Activated CD4-positive, alpha-beta T cell treated with anti-CD3 and anti-CD28 coated beads for 24 hours (primary cell): ENCODE measurements at places on chromosomes 7 and 10.

DNA sequence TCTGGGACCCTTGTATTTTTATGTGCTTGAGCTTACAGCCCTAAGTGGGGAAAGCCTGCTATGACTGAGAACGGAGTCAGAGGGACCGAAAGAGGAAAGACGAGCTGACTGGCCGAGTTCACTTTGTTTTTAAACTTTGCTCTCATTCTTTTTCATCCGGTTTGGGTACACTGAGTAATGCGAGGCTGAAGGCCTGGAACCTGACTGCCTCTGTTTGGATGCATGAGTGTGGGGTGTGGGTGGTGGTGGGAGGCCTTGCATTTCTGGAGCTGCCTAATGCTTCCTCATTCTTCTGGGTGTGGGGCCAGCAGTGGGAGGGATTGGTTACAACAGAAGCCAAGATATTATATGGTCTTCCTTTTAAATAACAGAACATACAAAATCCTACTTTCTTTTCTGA, 155.5 kb downstream of the BUB3 start:
- no peak for DNase-seq

DNA sequence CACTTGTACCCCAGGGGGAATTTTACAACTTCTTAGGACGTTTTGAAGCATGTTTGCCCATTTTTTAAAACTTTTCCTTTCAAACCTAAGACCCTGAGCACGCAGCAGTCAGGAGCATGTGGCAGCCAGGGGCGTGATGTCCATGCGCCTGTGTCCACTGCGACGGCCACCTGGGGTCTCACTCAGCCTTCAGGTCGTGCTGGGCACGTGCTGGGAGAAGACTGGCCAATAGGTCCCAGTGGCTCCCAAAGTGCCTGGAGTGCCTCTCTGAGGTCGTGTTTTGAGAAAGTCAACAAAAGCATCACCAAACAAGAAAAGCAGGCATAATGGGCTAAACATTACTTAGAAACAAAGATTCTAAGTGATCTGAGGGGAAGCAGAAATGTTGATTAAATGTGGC, 14.8 kb downstream of the LRRC27 start:
- no peak for DNase-seq

DNA sequence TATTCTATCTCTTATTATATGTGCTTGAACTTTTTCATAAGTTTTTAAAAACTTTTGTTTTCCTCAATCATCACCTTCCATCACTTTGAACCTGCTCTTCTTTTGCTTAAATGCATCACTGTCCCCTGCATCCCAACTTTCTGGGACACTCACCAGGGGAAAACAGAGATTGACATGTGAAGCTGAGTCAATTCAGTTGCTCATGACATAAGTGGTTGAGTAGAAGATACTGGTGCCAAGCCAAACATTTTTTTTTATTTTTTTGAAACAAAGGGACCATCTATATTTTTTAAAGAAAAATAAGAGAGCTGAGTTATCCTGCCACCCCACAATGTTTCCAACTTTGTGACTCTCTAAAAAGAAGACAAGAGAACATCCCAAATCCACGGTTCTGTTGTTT, 61.8 kb upstream of the AHR start:
- DNase-seq, result no peak

GRCh38 chr7:6461946-6462550, 14.3 kb upstream of the DAGLB start:
- DNase-seq, result no peak

- DNase-seq, result no peak
These were observed 2.1 kb downstream of the MACC1 start for GRCh38 chr7:20214921-20215669.

DNA sequence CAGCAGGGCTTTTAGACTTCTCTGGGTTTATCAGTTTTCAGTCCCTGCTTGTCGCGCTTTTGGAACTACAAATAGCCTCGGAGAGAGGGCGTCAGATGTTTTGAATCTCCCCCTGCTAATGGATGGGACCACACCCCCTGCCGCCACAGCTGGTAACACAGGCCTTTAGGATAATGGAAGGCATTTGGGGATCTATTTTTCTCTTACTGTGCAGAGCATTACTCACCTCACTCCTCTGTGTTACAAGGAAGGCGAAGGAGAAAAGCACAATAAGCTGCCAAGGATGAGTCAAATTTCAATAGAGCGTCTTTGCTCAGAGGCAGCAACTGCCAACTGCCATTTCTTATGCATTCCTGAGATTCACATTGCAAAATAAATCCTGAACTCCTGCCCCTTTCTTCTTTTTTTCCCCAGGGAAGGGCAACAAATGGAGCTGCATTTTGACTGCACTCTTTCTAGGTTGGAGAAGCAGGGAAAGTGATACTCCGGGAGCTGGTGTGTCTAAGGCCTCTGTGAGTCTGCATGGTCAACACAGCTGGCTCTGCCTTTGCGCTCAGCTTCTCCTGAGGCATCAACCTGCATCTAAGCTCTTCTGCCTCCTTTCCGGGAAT, 31.5 kb upstream of the SMNDC1 start:
- DNase-seq, result no peak

DNA sequence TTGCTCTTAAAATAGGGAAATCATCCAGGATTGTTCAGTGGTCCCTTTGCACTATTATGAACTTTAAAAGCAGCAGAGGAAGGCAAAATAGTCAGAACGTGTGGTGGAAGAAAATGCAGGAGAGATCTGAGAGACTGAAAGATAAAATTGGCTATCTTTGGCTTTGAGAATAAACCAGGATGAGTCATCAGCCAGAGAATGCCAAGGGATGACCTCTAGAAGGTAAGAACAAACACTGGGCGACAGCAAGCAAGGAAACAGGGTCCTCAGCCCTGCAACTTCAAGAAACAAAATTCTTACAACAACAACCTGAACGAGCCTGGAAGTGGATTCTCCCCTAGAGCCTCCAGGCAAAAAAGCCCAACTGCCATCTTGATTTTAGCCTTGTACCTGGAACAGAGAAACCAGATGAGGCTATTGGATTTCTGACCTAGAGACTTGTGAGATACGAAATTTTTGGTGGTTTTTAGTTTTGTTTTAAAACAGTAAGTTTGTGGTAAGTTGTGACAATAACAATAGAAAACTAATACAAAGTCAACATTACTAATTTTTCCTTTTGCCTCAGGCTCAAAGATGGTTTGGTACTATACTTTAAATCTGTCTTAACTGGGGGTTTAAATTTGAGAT, 130.2 kb upstream of the CNTNAP2 start:
- no peak for DNase-seq

DNA sequence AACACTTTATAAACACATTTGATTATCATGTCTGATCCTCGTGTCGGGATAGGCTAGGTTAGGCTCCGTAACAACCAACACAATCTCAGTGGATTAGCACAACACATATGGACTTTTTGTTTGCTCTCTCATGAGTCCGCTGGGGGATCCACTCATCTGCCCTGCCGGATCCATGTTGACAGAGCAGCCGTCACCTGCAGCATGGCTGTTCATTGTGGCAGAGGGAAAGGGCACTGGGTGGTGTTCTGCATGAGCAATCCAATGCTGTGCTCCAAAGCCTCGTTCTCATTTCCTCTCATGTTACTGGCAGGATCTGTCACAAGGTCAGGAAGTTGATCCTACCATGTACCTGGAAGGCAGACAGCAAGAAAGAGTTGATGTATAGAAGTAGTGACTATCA, 62.5 kb upstream of the RAPGEF5 start:
- no peak for DNase-seq

DNA sequence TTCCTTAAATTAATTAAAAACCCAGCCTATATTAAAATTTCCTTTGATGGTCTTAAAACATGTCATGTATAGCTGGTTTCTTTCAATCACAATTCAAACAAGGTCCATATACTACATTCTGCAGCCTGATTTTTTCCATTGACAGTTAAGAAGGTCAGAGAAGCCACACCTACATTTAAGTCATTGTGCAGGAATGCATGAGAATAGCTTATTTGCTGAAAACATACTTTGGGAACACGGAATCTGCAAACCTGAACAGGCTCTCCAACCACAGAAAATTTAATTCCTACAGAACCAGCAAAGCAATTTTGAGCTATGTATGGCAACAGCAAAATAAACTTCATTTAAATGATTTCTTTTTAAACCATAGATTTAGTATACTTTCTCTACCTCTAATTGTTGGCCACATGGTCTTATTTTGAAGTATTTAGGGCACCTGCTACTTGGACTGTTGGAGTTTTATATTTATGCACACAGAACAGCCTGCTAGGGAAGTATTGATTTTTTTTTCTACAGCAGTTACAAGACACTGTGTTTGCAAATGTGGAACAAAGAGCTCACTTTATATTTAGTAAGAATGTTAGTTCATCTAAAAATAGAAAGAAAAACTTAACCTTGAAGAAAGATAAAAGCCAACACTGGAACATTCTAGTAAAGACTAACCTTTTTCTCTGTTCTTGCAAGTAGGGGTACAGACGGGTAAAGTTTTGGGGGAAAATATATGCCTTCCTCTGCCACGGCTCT, 240.9 kb upstream of the IMMP2L start:
- DNase-seq, result no peak

GRCh38 chr7:93147363-93147762, 822 bp downstream of the SAMD9L start:
- DNase-seq, result no peak

GRCh38 chr7:22860784-22861482, 38.3 kb upstream of the TOMM7 start:
- no peak for DNase-seq

DNA sequence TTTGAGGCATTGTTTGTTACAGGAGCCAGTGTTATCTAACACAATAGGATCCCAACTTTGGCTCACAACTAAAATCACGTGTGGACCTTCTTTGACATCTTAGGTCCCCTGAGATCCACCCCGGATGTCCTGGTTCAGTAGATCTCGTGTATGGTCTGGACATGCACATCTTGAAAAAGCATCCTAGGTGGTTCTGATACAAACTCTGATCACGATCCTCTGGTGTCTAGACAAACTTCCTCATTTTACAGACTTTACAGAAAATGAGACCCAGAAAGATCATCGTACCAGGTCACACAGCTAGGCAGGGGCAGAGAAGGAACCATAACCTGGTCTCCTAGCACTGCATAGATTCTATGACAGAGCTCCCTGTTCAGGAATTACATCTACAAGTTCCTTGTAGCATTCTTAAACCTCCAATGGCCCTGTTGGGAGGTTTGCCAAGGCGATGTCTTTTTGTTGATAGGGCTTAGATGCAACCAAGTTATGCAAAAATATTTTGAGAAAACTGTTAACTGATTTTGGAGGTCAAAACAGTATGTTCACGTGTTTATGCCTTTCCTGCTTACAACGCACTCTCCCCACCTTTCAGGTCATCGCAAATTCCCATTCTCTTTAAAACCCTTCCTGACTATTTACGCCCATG, 30.8 kb upstream of the CHST15 start:
- no peak for DNase-seq

- DNase-seq, result no peak
These were observed 14.3 kb downstream of the TSPAN15 start for GRCh38 chr10:69465457-69466157.

- no peak for DNase-seq
These were observed 128.5 kb downstream of the KIF20B start for GRCh38 chr10:89829887-89830269.

DNA sequence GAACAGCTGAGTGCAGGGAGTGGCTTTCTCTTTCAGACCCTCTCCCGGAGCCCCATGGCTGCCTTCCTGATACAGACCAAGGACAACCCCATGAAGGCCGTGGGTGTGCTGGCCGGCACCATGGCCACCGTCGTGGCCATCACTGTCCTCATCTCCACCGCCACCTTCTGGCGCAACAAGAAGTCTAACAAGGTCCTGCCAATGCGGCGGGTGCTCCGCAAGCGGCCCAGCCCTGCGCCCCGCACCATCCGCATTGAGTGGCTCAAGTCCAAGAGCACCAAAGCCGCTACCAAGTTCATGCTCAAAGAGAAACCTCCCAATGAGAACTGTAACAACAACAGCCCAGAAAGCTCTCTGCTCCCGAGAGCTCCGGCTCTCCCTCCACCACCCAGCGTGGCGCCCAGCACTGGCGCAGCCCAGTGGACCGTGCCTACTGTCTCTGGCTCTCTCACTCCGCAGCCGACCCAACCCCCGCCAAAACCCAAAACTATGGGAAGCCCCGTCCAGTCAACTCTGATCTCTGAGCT, 11.2 kb downstream of the LRIT2 start:
- DNase-seq, result no peak

- DNase-seq, result no peak
These were observed 105.1 kb downstream of the GRID1 start for GRCh38 chr10:86261470-86261869.

- DNase-seq, result peak; percentile 50
These were observed 36.7 kb upstream of the UBE2H start for GRCh38 chr7:129989466-129989865.
